Stimulated activated CD4-positive, alpha-beta T cell treated with anti-CD3 and anti-CD28 coated beads, Interleukin-12 subunit alpha, Interleukin-12 subunit beta, amount 100 ng/mL, for 4 hours (primary cell): ENCODE measurements at places on chromosomes 1 and 21.

DNA sequence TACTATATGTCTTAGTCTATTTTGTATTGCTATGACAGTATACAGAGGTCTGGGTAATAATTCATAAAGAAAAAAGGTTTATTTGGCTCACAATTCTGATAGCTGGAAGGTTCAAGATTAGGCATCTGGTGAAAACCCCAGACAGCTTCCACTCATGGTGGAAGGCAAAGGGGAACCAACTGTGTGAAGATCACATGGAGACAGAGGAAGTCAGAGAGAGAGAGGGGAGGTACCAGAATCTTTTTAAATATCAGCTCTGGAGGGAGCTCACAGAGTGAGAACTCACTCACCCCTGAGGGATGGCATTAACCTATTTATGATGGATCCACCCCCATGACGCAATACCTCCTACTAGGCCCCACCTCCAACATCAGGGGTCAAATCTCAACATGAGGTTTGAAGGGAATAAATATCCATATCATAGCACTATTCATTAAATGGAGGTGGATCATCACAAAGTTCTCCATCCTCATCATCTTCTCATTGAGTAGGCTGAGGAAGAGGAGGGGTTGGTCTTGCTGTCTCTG lies 290.5 kb downstream of the DSCAM start:
- DNase-seq = no peak

- no peak for DNase-seq
Measured at GRCh38 chr1:116465477-116465844, 92.4 kb downstream of the ATP1A1 start.

- DNase-seq = peak; percentile 77
Measured at GRCh38 chr1:151534662-151535278, 5.3 kb upstream of the TUFT1 start.

DNA sequence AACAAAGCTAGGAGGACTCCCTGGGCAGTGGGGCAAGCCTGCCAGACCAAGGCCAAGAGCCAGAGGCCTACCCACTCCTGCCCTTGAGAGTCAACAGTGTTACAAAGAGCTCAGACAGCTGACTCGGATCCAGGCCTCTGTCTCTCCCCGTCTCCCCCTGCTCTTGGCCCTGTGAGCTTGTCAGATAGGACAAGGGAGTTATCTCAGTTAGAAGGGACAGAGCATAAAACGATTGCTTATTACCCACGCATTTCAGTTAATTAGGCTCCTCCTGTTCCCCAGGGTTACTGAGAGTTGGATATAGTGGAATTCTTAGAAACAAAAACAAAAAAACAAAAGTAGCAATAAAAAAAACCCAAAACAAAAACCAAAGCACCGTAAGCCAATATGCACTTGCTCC lies 1.3 kb downstream of the SLC41A1 start:
- no peak for DNase-seq

DNA sequence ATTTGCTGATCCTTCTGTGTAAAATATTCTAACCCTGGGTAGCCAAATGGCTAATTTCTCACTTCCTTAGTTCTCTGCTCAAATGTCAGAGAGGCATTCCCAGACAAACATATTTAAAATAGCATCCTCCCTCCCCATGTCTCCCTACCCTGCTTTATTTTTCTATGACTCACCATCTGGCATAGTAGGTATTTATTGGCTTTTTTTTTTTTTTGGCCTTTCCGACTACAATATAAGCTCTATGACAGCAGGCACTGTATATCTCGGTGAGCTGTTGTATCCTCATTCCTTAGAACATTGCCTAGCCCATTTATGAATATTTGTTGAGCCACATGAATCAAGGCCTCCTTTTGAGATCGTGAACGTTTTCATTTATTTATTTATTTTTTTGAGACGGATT lies 1.5 kb upstream of the NEK7 start:
- DNase-seq = no peak

GRCh38 chr1:230867903-230868735 lies at the start of gene C1orf198:
C1orf198 (minus strand) TSS chr1:230868521; CDS start chr1:230868512, 9 bp downstream.
- peak; percentile 80 for DNase-seq

DNA sequence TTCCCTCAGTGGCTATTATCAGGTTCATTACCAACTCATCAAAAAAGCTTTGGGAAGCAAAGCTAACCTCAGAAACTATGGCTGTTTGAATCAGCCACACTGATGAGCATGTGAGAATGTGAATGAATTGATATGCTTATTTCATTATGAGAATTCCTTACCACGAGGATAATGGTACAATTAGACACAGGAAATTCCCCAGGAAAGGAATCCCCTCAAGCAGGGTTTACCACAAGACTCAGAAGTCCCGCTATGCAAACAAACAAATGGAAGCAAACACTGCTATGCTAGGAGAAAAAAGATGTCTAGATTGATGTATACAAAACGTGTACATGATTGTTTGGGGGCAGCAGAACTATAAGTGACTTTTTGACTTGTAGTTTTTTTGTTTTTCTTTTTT lies 205.0 kb downstream of the HMCN1 start:
- DNase-seq = no peak

- DNase-seq = no peak
Measured at GRCh38 chr1:70745199-70745598, 302.4 kb downstream of the PTGER3 start.

DNA sequence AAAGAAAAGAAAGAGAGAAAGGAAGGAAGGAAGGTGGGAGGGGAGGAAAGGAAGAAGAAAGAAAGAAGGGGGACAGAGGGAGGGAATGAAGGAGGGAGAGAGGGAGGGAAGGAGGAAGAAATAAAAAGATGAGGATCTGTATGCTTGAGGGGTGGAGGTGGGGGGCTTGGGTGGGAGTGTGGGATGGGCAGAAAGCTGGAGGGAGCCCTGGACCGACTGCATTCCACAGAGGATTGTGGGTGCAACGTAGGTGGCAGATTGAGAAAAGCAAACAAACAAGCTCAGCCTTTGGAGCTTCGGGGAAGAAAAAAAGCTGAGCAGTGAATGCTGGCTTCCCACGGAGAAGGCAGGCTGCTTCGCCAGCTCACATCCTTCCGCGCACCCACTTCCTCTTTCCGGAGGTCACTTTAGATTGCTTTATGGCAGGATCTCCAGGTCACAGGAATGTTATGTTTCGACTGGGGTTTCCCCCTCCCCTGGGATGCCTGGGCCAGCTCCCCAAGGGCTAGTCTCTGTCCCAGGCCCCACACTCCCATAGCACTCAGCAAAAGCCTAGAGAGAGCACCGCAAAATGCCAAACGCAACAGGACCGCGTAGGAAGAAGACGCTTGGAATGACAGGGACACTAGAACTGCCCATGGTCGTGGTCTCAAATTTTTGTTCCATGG lies 20.7 kb upstream of the LGALS8 start:
- no peak for DNase-seq

- no peak for DNase-seq
Measured at GRCh38 chr1:213658457-213658856, 329.3 kb upstream of the PROX1 start.

DNA sequence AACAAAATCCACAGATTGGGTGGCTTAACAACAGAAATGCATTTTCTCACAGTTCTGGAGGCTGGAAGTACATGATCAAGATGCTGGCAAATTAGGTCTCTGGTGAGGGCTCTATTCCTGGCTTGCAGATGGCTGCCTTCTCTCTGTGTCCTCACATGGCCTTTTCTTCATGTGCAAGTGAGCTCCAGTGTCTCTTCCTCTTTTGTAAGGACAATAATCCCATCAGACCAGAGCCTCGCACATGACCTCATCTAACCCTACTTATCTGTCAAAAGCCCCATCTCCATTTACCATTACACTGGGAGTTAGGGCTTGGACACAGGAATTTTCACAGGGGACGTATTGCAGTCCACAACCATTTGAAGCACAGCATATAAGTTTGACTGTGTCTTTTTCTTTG lies 181.6 kb downstream of the NEGR1 start:
- no peak for DNase-seq

DNA sequence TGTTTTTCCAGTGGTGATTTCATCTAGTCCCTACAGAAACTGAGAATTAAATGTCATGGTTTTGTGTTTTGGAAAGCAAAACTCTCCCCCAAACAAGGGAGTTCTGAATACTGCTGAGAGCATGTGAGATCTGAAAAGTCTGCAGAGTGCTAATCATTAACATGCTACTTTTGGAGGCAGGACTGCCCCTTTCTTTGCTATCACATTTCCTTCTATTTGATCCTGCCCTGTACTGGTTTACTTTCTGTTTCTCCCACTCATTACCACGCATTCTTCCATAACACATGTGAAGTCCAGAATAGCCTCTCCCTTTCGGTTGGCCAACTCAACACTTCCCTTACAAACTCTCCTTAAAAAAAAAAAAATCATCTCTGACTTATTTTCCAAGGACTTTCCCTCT lies 63.6 kb downstream of the GADD45A start:
- DNase-seq = no peak

DNA sequence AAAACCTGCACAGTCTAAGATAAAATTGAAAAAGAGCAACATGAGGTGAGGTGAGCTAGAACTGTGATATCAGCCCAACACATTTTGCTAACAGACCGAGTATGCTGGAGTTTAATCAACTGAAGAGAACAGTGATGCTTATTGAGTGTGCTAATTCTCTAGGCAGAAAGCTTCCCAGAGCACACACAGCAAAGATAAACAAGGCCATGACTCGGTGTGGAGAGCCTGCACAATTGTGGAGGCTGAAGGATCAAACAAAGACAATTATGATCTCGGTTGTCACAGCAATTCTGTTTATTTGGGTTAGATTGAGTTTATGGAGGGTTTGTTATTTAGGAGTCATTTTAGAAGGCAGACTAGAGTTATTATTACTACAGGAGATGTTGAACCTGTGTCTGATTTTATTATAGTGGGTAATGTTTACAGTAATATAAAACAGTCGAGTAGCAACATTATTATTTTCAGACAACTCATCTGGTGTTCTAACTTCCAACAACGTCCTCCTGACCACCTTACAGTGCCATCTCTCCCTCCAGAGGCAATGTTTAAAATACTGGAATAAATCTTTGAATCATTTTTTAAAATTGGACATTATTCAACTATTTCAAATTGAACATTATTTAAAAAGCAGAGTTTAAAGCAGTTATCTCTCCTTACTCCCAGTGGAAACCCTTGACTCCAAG lies 40.2 kb downstream of the DPT start:
- DNase-seq = no peak

- no peak for DNase-seq
Measured at GRCh38 chr21:43826623-43826974, 37.2 kb downstream of the RRP1 start.

DNA sequence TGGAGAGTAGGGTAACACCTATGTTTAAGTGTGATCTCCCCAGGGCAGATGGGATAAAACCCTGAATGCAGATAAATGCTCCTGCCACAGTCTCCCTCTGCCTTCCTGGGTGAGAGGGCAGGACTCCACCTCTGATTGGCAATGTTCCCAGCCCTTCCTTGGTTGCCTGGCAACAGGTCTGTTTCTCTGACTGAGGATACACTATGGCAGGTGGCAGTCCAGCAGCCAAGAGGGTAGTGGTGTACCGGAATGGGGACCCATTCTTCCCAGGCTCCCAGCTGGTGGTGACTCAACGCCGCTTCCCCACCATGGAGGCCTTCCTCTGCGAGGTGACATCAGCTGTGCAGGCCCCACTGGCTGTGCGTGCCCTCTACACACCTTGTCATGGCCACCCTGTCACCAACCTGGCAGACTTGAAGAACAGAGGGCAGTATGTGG lies at the start of gene DCDC2B:
TSS of gene DCDC2B (plus strand) at position 199 of the 438 bp plus-strand sequence. CDS start at position 204, 5 bp downstream.
- DNase-seq = no peak

DNA sequence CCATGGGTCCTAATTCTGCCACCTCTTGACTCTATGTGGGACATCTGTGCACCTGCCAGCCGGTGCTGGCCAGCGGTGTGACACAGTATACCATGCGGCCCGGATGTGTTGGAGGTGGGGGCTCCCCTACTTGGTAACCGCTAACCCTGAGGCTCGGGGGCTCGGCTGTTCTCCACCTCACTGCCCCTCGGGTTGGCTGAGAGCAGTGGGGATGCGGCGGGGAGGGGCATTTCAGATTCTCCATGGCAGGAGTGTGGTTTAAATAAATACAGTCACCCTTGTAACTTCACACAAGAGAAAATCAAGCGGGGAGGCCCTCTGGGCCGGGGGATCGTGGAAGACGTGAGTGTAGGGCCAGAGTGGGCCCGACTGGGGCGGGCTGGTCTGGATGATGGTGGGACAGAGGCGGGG lies 11.0 kb downstream of the KRTAP10-1 start:
- no peak for DNase-seq

- DNase-seq = no peak
Measured at GRCh38 chr1:209219791-209220524, 363.6 kb upstream of the CAMK1G start.

GRCh38 chr21:25709684-25710265 lies 24.9 kb downstream of the ATP5PF start:
- no peak for DNase-seq

GRCh38 chr1:8464377-8464776 lies 146.5 kb downstream of the SLC45A1 start:
- no peak for DNase-seq

DNA sequence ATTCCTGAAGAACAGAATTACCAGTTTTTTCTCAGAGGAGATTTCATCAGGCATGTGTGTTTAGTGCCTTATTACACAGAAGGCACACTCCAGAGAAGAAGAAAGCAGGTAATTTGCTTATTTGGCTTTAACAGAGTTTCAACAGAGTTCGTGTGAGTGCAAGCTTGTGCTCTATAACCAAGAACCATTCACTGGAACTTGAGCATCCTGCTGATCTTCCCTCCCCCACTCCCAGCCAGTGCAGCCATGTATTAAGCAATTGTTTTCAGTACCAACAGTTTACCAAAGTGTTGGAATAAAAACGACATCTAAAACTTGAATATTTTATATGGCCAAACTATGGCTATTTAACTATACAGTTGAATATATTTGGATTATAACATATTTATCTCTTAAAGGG lies 4.3 kb downstream of the MGST3 start:
- no peak for DNase-seq

- peak; percentile 17 for DNase-seq
Measured at GRCh38 chr1:226763905-226764264, 24.8 kb upstream of the ITPKB start.

GRCh38 chr1:34740161-34740868 lies 14.5 kb upstream of the GJB5 start:
- no peak for DNase-seq

GRCh38 chr1:157137046-157137407 lies 1.2 kb downstream of the ETV3 start:
- DNase-seq = no peak

DNA sequence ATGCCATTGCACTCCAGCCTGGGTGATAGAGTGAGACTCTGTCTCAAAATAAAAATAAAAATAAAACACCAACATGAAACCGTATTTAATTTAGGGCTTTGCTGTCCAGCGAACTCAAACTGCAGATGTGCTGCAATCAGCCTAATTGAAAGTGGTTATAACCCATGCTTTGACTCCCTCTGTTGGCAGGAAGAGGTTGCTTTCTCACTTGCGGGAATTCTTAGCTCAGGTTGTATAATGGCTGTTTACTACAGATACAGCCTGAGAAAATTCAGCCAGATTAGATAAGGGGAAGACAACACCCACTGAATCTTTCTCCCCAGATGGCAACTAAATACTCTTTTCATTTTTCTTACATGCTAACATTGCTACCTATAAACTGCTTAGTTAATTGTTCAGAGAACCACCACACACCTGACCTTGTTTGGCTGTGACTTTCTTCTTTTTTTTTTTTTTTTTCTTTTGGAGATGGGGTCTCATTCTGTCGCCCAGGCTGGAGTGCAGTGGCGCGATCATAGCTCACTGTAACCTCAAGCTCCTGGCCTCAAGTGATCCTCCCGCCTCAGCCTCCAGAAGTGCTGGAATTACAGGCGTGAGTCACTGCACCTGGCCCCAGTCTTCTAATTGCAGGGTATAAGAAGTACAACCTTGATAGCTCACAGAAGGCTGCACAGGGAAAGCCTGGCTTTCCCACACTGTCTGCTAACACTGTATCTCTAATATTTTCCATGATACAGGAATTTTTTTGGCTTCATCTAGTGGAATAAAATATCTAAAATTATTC lies 34.6 kb downstream of the DNTTIP2 start:
- DNase-seq = no peak

GRCh38 chr1:46131712-46132528 lies 509 bp downstream of the PIK3R3 start:
- peak; percentile 18 for DNase-seq
